ENCODE measurements at places on chromosomes 2 and 18.

GRCh38 chr2:16012626-16013358, 72.4 kb downstream of the MYCN start:
- no peak for DNase-seq

DNA sequence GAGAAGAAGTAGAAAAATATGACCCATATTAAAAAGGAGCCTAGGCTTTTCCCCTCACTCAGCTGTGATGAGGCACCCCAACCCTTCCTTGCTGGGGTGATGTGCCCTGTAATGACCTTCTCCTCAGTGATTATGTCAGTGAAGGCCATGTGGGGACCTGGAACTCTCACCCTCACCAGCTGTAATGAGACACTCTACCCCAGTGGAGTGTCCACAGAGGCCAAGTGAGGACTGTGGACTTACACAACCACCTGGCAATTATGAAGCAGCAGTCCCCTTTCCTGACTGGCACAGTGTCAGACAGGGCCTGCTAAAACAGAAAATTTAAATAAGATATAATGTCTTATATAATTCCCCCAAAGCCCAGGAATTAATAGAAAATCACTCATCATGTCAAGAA, 54.2 kb downstream of the SEMA4F start:
- no peak for DNase-seq

GRCh38 chr2:19911808-19912509, 10.2 kb upstream of the TTC32 start:
- no peak for DNase-seq

- DNase-seq, result no peak
These were observed 159.8 kb downstream of the GALNT3 start for GRCh38 chr2:165634282-165634681.

DNA sequence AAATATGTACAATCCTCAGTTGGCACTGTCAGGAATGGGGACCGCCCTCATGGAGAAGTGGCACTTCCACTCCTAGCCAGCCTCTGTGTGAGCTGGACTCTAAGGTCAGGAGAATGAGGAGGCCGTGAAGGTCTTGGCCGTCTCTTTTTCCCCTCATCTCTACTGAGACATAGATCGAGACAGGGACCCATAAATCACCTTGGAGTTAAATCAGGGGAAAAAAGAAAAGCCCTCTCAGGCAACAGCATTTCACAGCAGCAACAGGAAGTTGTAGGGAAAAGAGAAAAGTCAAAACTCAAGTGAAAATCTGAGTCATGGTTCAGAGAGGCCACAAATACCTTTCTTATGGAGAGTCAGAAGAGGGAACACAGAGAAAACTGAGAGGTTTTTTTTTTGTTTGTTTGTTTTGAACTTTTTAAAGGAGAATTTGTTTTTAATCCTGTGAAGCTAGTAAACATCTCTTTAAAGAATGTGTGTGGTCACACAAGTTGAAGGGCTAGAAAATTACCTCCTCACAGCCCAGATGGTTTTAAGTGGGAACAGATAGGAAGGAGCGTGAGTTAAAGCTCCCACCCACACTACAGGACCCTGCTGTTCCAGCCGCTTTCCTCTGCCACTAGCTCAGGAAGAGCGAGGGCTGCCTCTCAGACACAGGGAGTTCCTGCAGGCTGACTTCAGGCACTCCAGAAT, 30.6 kb upstream of the CYP1B1 start:
- no peak for DNase-seq

All from GM18507 (cell line).